ENCODE measurements at places on chromosomes 3 and 15.

GRCh38 chr15:26115229-26115943, 252.3 kb upstream of the ATP10A start:
- no peak for DNase-seq

DNA sequence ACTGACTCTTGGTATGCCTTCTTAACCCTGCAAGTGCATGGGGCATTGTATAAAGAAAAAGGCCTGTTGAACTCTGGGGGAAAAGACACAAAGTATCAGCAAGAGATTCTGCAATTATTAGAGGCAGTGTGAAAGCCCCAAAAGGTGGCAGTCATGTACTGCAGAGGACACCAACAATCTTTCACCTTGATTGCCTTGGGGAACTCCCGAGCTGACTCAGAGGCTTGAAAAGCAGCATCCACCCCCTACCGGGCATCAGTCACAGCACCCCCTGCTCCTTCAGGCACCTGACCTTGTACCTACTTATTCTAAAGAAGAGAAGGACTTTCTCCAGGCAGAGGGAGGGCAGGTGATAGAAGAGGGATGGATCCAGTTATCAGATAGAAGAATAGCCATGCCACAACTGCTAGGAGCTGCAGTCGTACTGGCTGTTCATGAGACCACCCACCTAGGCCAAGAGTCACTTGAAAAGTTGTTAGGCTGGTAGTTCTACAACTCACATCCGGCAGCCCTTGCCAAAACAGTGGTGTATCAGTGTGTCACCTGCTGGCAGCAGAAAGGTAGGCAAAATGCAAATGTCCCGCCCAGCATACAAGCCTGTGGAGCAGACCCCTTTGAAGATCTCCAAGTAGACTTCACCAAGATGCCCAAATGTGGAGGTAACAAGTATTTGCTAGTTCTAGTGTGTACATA, 241.6 kb upstream of the CNTN6 start:
- no peak for DNase-seq

GRCh38 chr3:126212250-126212619, 31.8 kb upstream of the ALDH1L1 start:
- DNase-seq = no peak

DNA sequence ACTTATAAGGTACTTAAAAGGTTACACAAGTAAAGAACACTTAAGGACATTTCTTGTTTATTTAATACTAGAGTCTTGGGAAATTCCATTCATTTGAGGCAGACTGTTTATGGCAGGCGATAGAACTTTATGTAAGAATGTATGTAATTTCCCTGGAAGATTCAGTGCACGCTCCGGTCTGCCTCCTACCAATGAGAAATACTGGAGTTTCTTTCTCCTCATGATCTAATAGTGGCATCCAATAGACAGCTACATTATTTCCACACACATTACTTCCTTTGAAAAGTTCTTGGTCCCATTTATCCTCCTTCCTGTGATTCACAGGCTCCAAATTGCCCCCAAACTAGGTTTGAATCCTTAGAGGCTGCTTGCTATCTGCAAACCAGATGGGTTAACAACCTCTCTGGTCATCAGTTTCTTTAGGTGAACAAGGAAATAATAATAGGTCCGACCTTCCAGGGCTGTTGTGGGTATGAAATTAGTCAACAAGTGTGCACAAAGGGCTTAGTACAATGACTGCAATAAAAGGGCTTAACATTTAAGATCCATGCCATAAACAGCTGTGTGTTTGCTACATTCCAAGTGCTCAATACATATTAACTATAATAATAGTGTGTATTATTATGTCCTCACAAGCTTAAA, 30.7 kb downstream of the EIF4E3 start:
- no peak for DNase-seq

- DNase-seq = no peak
Observed at GRCh38 chr3:9110316-9110715, 139.1 kb downstream of the SRGAP3 start.

- no peak for DNase-seq
Observed at GRCh38 chr3:129558772-129559564, 16.0 kb downstream of the H1-8 start.

DNA sequence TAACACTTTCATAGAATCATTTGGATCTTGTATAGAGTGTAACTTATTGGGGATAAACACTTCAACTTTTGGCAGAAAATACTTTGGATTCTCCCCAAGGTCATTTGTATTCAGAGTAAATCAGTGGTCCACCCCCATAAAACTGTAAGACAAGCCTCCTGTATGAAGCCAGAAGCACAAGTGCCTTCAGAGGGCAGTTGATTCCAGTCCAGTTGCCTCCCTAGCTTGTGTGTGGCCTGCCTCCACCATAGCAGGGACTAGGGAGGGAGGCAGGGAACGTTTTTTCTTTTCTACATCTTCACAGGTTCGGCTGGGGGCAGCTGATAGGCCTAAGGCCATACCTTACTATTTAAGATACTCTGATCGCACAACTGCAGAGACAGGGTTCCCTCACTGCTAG, 11.6 kb downstream of the GORASP1 start:
- no peak for DNase-seq

DNA sequence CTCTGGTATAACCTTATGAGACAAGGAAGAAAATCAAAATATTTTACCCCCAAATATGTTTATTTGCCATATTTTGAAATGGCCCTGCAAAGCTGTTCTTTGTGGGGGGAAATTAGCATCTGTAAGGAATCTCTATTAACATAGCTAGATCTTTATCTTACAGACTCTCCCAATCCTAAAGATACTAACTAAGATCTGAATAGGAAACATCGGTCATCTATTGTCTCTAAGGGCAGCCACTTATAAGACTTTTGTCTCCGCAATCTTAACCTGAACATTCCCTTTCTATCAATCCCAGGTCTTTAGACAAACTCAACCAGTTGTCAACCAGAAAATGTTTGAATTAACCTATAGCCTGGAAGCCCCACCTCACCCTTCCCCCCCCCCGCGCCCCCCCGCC, 21.2 kb downstream of the UMPS start:
- no peak for DNase-seq

- no peak for DNase-seq
Observed at GRCh38 chr15:98941595-98942255, 65.9 kb downstream of the PGPEP1L start.

DNA sequence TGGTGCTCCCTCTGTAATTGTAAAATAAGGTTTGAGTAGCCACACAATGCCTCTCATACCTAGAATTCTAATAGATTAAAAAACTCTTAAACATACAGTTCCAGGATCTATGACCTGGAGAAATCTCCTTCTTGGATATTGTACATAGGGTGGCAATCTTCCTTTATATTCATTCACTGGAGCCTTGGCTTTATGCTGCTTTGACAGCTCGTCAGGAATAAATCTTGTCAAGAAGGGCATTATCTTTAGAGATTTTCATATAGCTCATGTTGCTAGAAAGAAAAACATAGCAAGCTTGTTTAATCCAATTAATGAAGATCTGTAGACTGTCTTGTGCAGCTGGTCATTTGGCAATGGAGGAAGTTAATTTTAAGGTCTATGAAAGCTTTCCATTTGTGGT, 131.1 kb downstream of the PYDC2 start:
- DNase-seq = peak; percentile 75

- DNase-seq = no peak
Observed at GRCh38 chr15:28936081-28936480, 50.3 kb downstream of the APBA2 start.

DNA sequence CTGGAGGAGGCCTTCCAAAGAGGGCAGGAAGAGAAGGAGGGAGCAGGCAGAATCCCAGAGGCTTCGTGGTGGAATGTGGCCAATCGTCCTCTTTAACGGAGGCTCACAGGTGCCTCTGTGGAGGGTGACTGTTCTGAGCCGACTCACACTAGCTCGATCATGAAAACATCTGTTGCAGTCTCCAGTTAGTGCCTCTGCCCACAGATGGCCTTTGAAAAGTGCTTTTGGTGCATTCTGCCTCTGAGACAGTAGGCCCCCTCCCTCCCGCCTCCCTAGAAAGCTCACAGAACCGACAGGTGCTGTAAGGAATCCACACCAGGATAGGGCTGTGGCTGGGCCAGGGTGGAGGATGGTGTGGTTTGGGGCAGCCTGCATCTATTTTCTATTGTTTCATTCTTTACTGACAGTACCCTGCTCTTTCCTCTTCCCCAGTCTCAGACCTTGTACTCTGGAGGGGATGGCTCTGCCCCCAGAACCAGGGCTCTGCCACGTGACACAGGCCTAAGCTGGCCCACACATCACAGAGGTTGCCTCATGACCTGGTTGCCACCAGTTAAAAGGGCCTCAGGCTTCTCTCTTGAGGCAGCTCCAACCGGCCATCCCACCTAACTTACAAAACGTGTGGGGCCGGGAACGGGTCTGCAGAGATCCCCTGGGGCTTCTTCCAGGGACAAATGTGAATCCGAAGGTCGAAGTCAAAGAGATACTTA, 27.2 kb upstream of the PIGZ start:
- DNase-seq = peak; percentile 95
